ENCODE measurements at places on chromosomes 3 and 15.

- H3K4me3 ChIP-seq: no peak overlapping the region
- no peaks in the 10 kb centered on the region for H3K27me3 ChIP-seq
- no peaks in the 10 kb centered on the region for H3K36me3 ChIP-seq
- H3K27ac ChIP-seq: no peak overlapping the region
- no peaks in the 10 kb centered on the region for H3K4me1 ChIP-seq
- no peak for DNase-seq
Observed at GRCh38 chr3:19074257-19074900, 73.9 kb upstream of the KCNH8 start.

GRCh38 chr3:171654809-171655208 lies 155.5 kb downstream of the PLD1 start:
- no peak for DNase-seq
- H3K4me1 ChIP-seq: peaks cover 20% of the 10 kb centered on the region
- peak overlapping the region; percentile 51 for H3K27ac ChIP-seq
- peaks cover 32% of the 10 kb centered on the region for H3K36me3 ChIP-seq
- H3K27me3 ChIP-seq: no peaks in the 10 kb centered on the region

- peak overlapping the region; percentile 58 for H3K27ac ChIP-seq
- DNase-seq: no peak
- no peak overlapping the region for H3K4me3 ChIP-seq
Observed at GRCh38 chr3:14137004-14137403, 12.2 kb downstream of the TMEM43 start.

DNA sequence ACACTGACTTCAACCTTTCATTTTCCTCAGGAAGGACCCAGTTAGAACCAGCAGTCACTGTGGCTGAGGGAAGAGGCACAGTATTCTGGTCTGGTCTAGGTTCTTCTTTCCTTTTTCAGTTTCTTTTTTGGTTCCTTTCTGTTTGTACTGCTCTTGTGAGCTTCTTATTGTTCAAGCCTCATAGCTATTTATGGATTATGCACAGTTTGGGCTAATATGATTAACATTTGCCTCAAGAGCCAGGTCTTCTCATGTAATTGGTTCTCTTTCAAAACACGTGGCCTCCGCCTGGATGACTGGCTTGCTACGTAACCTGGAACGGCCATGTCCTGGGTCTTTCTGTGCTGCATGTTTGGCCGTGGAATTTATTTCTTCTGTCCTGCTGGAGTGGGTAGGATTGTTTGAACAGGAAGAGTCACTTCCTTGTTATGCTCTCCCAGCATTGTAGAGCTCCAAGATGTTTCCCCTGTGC lies 43.3 kb downstream of the RBMS3 start:
- H3K4me1 ChIP-seq: peaks cover 40% of the 10 kb centered on the region
- no peak for DNase-seq
- peak overlapping the region; percentile 58 for H3K27ac ChIP-seq
- no peaks in the 10 kb centered on the region for H3K27me3 ChIP-seq
- peak overlapping the region; percentile 29 for H3K4me3 ChIP-seq
- H3K36me3 ChIP-seq: no peaks in the 10 kb centered on the region

- H3K27me3 ChIP-seq: no peaks in the 10 kb centered on the region
- no peak overlapping the region for H3K27ac ChIP-seq
- no peak for DNase-seq
Observed at GRCh38 chr3:4570840-4571621, 77.9 kb downstream of the ITPR1 start.

- DNase-seq: no peak
- H3K27me3 ChIP-seq: peaks cover 53% of the 10 kb centered on the region
- H3K4me1 ChIP-seq: peaks cover 22% of the 10 kb centered on the region
- no peak overlapping the region for H3K27ac ChIP-seq
Observed at GRCh38 chr3:13069495-13069894, 3.7 kb downstream of the IQSEC1 start.

DNA sequence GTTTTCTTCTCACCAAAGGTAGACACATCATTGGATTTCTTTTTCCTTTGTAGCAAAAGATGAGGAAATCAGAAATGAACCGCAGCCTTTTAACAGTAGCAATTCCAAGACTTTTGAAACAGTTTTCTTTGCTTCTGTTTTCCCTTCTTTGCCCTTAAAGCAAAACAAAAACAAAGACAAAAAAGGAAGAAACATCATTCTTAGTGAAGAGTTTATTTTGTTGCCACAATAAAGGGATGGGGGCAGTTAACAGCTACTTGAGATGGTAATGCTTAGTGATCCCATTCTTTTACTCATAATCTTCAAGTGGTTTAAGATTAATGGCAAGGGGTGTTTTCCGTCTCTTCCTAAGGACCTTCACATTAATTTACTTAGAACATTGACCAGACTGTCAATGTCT lies 218.8 kb downstream of the MEIS2 start:
- no peaks in the 10 kb centered on the region for H3K36me3 ChIP-seq
- H3K27me3 ChIP-seq: peaks cover 4% of the 10 kb centered on the region
- no peak overlapping the region for H3K4me3 ChIP-seq
- no peak overlapping the region for H3K27ac ChIP-seq
- peaks cover 42% of the 10 kb centered on the region for H3K4me1 ChIP-seq

GRCh38 chr3:100590840-100591147 lies 18.6 kb upstream of the ADGRG7 start:
- peaks cover 3% of the 10 kb centered on the region for H3K4me1 ChIP-seq
- no peak overlapping the region for H3K4me3 ChIP-seq
- no peaks in the 10 kb centered on the region for H3K36me3 ChIP-seq
- no peak overlapping the region for H3K27ac ChIP-seq

DNA sequence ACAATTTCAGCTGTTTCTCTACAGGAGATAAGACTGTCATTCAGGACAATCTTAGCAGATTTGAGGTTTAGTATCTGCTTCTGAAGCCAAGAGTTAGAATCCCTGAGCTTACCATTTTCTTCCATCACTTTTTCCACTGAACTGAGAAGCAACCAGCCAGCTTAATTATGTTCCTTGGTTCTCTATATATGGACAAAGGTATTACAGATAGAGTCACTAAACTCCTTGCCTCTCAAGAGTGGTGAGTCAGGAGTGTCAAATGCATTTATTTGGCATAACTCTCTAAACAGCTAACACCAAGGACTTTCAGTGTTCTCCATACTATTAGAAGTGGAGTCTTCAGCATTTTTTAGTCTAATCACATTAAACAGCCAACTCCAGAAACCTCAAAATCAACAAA lies 239.3 kb downstream of the ALCAM start:
- H3K4me1 ChIP-seq: no peaks in the 10 kb centered on the region
- H3K27me3 ChIP-seq: no peaks in the 10 kb centered on the region
- no peak overlapping the region for H3K4me3 ChIP-seq
- no peak overlapping the region for H3K27ac ChIP-seq
- no peak for DNase-seq

GRCh38 chr15:71146580-71146982 lies 31.3 kb downstream of the THSD4 start:
- H3K4me3 ChIP-seq: no peak overlapping the region
- peak; percentile 70 for DNase-seq
- H3K4me1 ChIP-seq: peaks cover 27% of the 10 kb centered on the region
- H3K27me3 ChIP-seq: no peaks in the 10 kb centered on the region

GRCh38 chr3:195282961-195283360 lies 12.0 kb upstream of the XXYLT1 start:
- H3K4me3 ChIP-seq: no peak overlapping the region
- no peak for DNase-seq
- H3K27ac ChIP-seq: no peak overlapping the region
- peaks cover 54% of the 10 kb centered on the region for H3K36me3 ChIP-seq

DNA sequence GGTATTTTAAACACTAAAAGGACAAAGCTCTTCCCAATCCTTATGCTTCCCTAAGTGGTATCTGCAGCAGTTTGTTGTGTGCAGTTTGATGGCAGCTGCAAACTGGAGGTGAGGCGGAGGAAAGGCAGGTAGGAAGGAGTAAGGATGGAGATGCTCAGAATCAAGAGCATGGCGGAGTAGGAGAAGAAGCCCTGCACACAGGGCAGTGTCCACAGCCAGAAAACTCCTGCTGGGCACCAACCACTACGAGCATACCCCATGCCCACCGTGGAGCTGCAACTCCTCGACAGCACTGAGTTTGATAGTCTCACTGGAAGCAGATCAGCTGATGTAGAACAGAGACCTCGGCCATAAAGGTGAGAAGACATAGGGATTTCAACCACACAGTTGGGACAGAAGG lies 30.3 kb upstream of the ESYT3 start:
- peaks cover 61% of the 10 kb centered on the region for H3K36me3 ChIP-seq
- no peak overlapping the region for H3K4me3 ChIP-seq
- no peaks in the 10 kb centered on the region for H3K27me3 ChIP-seq
- H3K4me1 ChIP-seq: peaks cover 8% of the 10 kb centered on the region
- H3K27ac ChIP-seq: no peak overlapping the region
- no peak for DNase-seq

DNA sequence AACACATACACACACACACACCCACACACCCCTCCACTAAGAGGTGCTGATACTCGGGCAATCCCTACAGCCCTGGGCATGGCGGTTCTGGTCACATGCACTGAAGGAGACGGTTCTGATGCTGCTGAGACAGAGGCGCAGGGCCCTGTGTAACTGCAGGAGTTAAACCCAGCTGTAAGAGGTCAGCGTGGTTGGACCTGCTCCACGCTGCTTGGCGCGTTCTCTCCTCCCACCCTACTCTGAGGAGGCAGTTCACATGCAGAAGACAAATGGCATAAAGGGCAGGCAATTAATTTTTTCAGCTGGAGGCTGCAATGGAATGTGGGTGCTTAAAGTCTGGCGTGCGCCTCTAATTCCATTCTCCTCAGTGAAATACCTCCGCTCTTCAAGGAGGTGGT lies 35.2 kb downstream of the GRK7 start:
- H3K27ac ChIP-seq: peak overlapping the region; percentile 76
- H3K27me3 ChIP-seq: no peaks in the 10 kb centered on the region
- no peaks in the 10 kb centered on the region for H3K36me3 ChIP-seq
- H3K4me1 ChIP-seq: peaks cover 30% of the 10 kb centered on the region

DNA sequence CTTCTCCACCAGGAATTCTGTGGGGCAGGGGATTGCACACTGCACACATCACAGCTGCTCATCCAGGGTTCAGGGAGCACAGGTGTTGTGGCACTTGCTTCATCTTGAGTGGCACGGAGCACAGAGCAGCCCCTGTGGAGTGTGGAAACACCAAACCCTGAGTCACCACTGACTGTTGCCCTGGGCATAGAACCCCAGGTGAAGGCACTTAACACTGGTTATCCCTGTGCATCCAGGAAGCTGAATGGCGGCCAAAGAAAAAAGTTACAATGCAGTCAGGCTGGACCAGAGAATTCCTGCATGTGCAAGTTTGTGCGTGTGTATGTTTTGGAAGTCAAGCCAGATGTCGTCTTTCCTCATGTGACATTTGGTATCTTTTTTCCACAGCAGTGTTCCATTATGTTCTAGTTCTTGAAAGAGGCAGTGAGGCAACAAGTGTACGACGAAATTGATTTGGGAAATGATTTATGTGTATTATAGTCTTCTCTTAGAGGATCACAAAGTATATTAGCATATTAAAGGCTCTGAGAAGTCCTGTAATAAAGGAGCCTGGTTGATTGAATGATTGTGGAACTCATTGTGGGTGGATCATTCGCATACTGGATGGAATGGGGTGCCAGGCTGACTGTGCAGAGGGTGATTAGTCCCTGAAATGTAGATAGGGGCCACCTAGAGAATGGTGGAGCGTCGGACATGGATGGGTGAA lies 292.3 kb downstream of the TLE3 start:
- no peaks in the 10 kb centered on the region for H3K36me3 ChIP-seq
- H3K27me3 ChIP-seq: no peaks in the 10 kb centered on the region
- H3K4me3 ChIP-seq: no peak overlapping the region
- no peak overlapping the region for H3K27ac ChIP-seq
- DNase-seq: no peak

DNA sequence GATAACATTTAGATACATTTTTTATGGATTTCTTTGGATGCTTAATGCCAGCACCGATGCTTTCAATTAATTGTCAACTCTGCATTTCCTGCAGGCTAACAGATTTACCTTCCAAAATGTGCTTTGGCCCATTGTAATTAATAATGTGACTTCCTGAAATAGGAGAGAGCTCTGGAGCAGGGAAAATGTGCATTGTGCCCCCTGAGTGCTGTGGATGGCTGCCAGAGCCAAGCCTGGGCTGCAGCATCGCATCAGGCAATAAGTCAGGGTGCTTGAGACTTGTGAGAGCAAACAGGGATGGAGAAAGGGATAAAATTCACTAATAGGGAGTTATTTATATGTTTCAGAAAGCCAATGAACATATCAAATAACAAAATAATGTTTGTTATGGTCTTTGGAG lies 133.8 kb downstream of the MOBP start:
- no peak overlapping the region for H3K4me3 ChIP-seq
- no peak overlapping the region for H3K27ac ChIP-seq
- H3K36me3 ChIP-seq: no peaks in the 10 kb centered on the region
- DNase-seq: no peak
- no peaks in the 10 kb centered on the region for H3K4me1 ChIP-seq

DNA sequence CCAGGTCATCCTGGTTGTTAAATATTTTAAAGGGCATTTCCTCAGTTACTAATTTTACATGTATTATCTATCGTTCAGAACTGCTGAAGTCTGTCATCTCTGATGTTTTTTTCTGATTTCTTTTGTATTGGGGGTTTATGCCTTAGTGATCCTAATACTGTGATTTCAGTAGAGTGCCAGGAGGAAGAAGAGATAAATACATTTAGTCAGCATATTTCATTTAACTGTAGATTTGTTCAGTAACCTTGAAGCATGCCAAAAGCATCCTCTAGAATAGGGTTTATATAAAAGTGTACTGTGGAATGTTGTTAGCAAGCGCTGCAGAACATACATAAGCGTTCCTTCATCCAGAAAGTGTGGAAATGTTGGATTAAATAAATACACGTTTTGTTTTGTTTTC lies 342.3 kb upstream of the DPPA4 start:
- DNase-seq: no peak
- H3K27me3 ChIP-seq: no peaks in the 10 kb centered on the region
- no peak overlapping the region for H3K4me3 ChIP-seq
- no peak overlapping the region for H3K27ac ChIP-seq
- no peaks in the 10 kb centered on the region for H3K36me3 ChIP-seq

GRCh38 chr3:126983653-126984390 lies 907 bp downstream of the PLXNA1 start:
- peak overlapping the region; percentile 51 for H3K27ac ChIP-seq
- DNase-seq: no peak
- peak overlapping the region; percentile 68 for H3K4me3 ChIP-seq
- H3K27me3 ChIP-seq: peaks cover 8% of the 10 kb centered on the region
- H3K4me1 ChIP-seq: peaks cover 49% of the 10 kb centered on the region

DNA sequence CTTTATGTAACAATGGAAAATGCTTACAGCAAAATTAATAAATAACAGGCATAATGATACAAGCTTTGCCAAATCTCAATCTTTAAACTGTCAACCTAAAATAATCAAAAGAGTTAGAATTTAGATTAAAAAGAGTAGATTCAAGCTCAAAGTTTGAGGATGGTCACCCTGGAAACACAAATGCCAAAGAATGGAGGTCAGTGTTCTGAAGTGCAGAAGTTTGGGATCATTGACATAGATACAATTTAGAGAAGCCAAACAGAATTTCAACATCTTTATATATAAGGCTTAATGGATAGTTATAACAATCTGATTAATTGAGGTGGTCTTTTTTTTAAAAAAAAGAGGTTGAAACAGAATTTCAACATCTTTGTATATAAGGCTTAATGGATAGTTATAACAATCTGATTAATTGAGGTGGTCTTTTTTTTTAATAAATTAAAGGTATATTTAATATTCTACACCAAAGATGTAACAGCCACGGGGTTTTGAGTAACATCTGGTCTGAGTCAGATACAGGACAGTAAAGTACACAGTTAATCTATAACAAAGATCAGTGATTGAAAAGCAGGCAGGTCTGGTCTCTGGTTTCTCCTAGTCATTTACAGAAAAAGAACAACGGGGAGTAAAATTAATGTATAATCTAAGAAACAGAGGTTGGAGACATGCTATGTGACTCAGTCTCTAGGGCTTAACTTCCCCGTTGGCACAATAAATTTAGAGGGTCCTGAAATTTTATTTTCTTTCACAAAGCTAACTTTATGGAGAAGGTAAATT lies 490.7 kb downstream of the GBE1 start:
- no peaks in the 10 kb centered on the region for H3K4me1 ChIP-seq
- H3K27me3 ChIP-seq: no peaks in the 10 kb centered on the region
